ENCODE measurements at places on chromosomes 16 and 17. TPM values are rescaled to one million over a fixed set of nuclear protein-coding genes. Genes with fewer than 3 reads are reported as not detected.

KRTAP9-4 gene
- total RNA-seq = not detected

GRCh38 chr17:65557349-65558310, 3.8 kb downstream of the AXIN2 start:
- peak; percentile 30 for DNase-seq

LLGL2 gene
- 6.8 TPM for total RNA-seq

- DNase-seq = no peak
Measured at GRCh38 chr16:84307209-84307954, 12.7 kb downstream of the WFDC1 start.

DNA sequence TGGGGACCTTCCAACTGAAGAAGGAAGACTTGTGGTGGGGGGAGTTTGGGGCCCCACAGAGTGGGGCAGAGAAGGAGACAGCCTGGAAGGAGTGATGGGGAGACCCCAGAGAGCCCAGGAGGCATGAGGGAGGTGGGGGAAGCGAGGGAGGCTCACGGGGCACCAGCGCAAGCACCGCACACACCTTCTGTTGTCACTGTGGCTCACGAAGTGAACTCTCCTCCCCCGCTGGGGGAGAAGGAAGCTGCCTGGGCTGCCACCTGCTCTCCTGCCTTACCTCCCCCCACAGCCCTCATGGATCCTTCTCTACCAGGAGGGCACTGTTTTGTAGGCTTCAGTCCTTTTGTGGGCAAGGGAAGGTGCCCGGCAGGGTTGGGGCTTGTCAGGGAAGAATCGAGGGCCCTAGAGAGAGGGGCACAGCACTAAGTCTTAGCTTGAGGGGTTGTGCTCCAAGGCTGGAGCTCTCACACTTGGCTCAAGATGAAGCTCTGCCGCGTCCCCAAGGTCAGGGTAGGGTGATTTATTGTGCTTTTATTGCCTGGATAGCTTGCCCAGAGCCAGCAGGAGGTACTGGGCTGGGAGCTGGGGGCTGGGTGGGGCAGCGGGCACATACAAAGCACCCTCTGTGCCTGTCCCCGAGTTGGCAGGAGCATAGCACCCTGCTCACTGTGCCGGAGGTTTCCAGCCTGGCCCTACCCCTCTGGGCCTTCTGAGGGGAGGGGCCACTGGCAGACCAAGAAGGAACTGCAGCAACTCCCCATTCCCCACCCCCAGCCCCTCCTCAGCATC, 4.6 kb upstream of the STARD3 start:
- DNase-seq = no peak

DNA sequence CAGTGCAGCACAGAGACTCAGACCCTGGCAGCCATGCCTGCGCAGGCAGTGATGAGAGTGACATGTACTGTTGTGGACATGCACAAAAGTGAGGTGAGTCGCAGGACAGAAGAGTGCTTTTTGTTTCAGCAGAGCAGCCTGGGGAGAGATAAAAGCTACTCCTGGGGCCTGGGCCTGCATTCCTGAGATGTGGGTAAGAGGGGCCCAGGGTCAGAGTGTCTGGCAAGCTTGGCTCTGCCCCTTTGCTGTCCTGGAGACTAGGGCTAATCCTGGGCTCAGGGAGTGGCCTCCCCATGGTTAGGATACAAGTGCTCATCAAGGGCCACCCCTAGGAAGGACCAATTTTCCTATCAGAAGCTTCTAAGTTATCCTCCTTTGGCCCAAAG, 4.8 kb upstream of the ERBB2 start:
- DNase-seq = no peak

- DNase-seq = no peak
Measured at GRCh38 chr16:72836985-72837384, 210.9 kb downstream of the ZFHX3 start.

GRCh38 chr17:41522301-41523224, 3.9 kb upstream of the KRT15 start:
- DNase-seq = no peak

DNA sequence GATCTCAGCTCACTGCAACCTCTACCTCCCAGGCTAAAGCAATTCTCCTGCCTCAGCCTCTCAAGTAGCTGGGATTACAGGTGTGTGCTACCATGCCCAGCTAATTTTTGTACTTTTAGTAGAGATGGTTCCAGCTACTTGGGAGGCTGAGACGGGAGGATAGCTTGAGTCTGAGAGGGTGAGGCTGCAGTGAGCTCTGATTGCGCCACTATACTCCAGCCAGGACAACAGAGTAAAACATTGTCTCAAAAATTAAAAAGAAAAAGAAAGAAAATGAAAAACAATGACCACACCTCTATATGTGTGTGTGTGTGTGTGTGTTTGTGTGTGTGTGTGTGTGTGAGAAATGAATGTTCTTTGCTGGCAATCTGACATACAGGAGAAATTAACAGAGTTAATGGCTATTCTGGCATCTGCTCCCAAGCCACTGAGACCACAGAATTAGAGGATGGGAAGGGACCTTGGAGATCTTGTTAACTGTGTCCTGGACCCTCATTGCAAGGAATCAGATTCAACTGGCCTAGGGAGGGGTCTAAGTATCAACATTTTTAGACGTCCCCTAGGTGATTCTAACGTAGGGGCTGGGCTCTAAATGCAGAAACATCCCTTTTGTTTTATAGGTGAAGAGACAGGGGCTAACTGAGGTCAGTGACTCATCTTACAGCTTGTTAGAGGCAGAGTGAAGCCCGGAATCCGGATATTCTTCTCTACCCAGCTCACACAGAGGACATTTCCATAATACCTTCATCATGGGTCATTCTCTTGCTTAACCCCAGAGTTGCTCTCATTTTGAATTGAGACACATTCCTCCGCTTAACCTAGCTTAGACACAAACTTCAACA, 16.4 kb upstream of the MARCHF10 start:
- no peak for DNase-seq

DNA sequence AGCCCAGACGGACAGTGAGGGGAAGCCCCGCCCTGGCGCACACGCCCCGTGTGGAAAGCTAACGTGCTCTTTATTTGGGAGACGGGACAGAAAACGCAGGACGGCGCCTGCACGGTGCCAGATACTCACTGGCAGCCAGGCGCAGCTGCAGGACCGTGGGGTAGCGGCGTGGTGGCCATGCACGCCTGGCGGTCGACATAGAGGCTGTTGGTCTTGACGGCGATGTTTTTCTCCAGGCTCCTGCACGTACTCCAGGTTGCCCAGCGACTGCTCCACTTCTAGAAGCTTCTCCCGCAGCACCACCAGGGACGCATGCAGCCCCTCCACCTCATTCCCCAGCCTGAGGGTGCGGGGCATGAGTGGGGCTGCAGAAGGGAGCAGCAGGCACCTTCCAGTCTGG, 5.1 kb upstream of the C1QTNF8 start:
- DNase-seq = no peak

DNA sequence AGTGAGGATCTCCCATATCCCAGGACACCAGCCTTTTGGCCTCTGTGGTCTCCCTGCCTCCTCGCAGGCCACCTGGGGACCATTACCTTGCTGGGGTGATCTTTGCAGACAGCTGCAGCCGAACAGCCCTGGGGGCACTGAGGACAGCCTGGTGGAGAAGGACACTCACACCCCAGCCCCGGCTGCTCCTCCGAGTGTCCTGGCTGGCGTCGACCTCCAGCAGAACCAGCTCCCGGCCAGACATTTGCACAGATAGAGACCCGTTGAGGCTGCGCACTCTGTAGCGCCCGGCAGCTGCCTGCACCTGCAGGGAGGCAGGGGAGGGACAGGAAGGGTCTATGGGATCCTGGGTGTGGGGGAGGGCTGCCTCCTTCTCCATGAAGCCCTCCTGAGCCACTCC, 90.3 kb downstream of the RMI2 start:
- no peak for DNase-seq

- no peak for DNase-seq
Measured at GRCh38 chr16:65572156-65572555, 450.3 kb upstream of the CDH11 start.

TBC1D28 gene
- total RNA-seq = not detected

GRCh38 chr16:58510097-58510775, 5.1 kb upstream of the SETD6 start:
- no peak for DNase-seq

- DNase-seq = no peak
Measured at GRCh38 chr17:77311371-77311981, 170.7 kb downstream of the SEC14L1 start.

GRCh38 chr16:75280331-75280804, 28.9 kb upstream of the BCAR1 start:
- DNase-seq = no peak

DNA sequence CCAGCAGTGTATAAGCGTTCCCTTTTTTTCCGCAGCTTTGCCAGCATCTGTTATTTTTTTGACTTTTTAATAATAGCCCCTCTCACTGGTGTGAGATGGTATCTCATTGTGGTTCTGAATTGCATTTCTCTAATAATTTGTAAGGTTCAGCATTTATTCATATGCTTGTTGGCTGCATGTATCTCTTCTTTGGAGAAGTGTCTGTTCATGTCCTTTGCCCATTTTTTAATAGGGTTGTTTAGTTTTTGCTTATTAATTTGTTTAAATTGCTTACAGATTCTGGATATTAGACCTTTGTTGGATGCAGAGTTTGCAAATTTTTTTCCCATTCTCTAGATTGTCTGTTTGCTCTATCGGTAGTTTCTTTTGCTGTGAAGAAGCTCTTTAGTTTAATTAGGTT, 26.9 kb downstream of the PHKB start:
- no peak for DNase-seq

GRCh38 chr16:23408823-23409298, 44.1 kb downstream of the COG7 start:
- no peak for DNase-seq

DNA sequence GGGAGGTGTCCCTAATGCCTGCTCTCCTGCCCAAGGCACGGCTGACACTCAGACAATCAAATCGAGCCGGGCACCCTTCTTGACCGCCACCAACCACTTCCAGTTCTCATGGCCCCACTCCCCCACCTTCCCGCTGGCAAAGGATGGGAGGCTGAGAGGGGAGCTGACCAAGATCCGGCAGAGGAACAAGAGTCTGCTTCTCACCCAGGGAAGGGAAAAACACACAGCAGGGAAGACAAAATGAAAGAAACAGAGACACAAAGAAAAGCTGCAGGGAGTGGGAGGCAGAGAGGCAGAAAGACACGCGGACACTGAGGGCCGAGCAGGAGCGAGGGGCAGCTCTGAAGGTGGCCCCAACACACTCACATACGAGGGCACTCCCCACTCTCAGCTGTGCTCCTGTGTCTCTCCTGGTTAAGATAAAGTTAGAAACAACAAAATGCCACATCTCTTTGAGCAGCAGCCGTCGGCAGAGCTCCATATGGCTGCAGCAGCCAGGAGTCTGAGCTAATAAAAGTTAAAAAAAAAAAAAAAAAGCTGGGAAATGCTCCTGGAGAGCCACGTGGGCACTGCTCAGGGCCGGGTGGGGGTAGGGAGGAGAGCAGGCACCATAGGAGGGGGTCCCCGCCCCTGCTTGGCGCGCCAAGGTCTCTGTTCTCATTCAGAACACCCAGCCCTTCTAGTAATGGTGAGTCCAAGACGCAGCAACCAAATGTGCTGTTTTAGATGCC, 7.4 kb downstream of the LRRC75A start:
- no peak for DNase-seq

GRCh38 chr17:4199818-4200402, 56.9 kb downstream of the CYB5D2 start:
- DNase-seq = peak; percentile 62

- no peak for DNase-seq
Measured at GRCh38 chr17:8820311-8821010, 21.3 kb upstream of the MFSD6L start.

EFNB3 gene
- total RNA-seq = not detected

- DNase-seq = no peak
Measured at GRCh38 chr17:43416998-43417890, 18.5 kb downstream of the ARL4D start.

- DNase-seq = peak; percentile 69
Measured at GRCh38 chr17:7988750-7989178, 13.7 kb upstream of the GUCY2D start.

DNA sequence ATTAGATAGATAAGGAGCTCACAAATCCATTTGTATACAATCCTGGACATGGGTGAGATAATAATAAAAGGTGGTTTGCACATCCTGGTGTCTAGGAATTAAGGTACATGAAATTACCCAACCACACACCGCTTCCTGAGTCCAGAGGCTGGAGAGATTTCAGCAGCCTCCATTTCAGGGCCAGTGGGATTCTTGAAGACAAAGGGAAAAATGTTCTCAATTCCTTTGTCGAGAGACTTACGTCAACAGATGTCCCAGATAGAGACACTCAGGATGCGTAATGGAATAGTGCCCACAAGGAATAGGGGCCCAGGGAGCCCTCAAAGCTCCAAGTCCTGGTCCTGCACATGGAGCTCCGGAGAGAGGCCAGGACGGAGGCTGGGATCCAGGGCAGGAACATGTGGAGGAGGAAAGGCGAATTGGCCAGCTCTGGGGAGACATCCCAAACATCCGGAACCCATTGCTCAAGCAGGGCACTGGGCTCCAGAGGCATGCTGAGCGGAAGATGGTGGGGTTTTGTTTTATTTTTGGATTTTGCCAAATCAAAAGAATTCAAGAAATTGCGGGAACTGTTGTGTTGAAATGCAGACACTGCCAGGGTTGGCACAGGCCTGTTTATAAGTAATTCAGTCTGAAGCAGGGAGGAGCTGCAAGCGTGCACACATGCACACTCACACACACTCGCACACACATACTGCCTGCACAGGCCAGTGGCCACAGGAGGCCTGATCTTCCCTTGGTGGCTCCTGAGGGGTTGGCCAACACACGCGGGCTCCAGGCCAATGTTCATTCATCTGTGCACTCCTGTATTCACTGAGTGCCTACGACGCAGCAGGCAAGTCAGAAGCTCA, 97.2 kb downstream of the NOG start:
- no peak for DNase-seq

DNA sequence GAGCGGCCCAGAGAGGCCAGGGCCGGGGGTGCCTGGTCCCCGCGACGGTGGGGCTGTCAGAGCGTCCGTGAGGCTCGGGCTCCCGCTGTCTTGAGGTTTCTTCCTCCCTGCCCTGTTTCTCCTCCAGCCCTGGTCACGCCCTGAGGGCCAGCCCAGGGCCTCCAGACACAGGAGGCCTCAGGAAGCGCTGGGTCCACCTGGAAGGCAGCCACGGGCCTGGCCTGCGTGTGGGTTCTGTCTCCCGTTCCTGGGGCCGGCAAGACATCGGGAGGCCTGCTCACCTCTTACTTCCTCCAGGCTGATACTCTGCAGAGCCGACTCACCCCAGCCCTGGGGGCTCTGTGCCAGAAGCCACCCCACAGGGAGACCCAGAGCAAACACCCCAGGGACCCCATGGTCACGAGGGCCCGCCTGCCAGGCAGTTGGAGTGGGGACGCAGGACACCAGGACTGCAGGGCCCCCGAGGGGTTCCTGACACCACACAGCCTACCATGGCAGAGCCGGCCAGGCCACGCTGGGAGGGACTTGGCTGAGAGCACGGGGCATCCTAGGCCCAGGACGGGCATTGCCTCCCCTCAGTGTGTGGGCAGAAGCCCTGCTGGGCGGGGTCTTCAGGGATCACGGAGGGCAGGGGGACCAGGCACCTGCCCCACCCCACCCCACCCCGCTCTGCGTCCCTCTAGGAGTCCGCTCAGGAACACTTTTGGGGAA, 18.9 kb upstream of the CACNA1H start:
- DNase-seq = no peak

HSD17B1 gene
- total RNA-seq = 0.67 TPM

- peak; percentile 16 for DNase-seq
Measured at GRCh38 chr17:40539711-40540411, 25.4 kb downstream of the CCR7 start.

Data from activated naive CD4-positive, alpha-beta T cell treated with anti-CD3 and anti-CD28 coated beads for 36 hours (primary cell).